ENCODE measurements at places on chromosomes 4 and X. TPM values are rescaled to one million over a fixed set of nuclear protein-coding genes. Genes with fewer than 3 reads are reported as not detected.

GRCh38 chrX:107758231-107758766, 17.3 kb downstream of the TSC22D3 start:
- H3K27ac ChIP-seq, result peak overlapping the region; percentile 77
- DNase-seq, result no peak
- H3K27me3 ChIP-seq, result peaks cover 11% of the 10 kb centered on the region
- H3K36me3 ChIP-seq, result no peaks in the 10 kb centered on the region
- H3K4me1 ChIP-seq, result peaks cover 26% of the 10 kb centered on the region

DNA sequence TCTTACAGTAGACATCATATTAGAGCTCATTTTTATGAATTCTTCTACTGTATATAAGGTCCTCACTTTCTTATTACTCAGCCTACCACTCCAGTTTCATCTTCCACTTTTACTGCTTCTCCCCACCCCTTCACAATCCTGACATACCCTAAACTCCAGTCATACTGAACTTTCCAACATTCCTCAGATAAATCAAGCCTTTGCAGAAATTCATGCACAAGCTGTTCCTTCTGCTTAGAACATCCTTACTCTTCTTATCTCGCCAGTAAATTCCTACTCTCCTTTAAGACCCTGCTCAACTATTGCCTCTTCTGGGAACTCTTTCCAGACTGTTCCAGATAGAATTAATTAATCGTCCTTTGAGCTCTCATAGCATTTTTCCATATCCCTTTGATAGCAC, 24.8 kb downstream of the RTL9 start:
- H3K27ac ChIP-seq, result no peak overlapping the region
- no peak overlapping the region for H3K4me3 ChIP-seq
- H3K4me1 ChIP-seq, result no peaks in the 10 kb centered on the region

CNGA1 gene
- total RNA-seq, result 0.50 TPM

AR gene
- 7.3 TPM for total RNA-seq

- DNase-seq, result no peak
- H3K27ac ChIP-seq, result no peak overlapping the region
- no peaks in the 10 kb centered on the region for H3K27me3 ChIP-seq
- H3K4me3 ChIP-seq, result no peak overlapping the region
These were observed 219.0 kb upstream of the DKK2 start for GRCh38 chr4:107255114-107255513.

All from psoas muscle (tissue), 8 donors.